ENCODE measurements at places on chromosomes 6 and 20. TPM values are rescaled to one million over a fixed set of nuclear protein-coding genes. Genes with fewer than 3 reads are reported as not detected.

GRCh38 chr20:15847196-15847784 is 726.0 kb downstream of the KIF16B start:
- DNase-seq, result no peak

- no peak for DNase-seq
Measured at GRCh38 chr6:169667716-169668115, 34.1 kb downstream of the WDR27 start.

DNA sequence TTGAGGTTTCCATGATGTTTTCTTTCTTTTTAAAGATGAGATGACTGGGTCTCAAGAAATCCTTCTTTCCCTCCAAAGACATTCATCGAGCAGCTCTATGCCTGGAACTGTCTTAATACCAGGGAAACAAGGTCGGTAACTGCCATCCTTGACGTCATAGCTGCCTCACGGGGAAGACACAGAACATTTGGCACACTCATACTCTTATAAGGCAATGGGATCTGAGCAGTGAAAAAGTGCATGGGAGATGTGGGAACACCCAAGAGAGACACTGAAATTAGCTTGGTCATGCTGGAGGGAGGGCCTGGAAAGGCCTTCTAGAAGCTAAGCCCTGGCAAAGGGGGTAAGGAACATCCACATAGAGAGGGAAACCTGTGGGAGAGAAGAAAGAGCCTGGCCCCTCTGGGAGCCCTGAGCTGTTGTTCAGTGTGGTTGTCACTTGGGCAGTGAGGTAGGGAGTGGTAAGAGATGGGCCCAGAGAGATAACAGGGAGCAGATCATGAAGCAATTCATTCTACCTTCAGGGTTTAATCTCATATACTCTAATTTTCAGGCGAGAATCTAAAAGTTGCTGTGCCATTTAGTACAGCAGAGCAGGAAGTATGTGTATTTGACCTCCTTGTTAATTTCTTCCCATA is 30.8 kb downstream of the CLIC5 start:
- no peak for DNase-seq

GRCh38 chr20:43919686-43920403 is 5.2 kb downstream of the TOX2 start:
- no peak for DNase-seq

GRCh38 chr6:55088902-55089301 is 85.4 kb upstream of the HCRTR2 start:
- no peak for DNase-seq

DNA sequence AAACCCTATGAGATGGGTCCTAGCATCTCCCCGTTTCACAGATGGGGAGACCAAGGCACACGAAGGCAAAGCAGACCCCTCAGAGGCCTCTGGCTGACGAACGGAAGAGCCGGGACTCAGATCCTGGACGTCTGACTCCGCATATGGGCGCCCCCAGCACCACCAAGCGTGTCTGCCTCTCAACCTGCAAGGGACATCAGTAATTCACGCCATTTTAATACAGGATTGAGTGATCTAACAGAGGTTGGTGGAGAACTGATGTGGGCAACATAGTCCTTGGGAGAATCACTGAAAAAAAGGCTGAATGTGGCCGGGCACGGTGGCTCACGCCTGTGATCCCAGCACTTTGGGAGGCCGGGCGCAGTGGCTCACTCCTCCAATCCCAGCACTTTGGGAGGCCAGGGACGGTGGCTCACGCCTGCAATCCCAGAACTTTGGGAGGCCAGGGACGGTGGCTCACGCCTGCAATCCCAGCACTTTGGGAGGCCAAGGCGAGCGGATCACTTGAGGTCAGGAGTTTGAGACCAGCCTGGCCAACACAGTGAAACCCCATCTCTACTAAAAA is 206.6 kb downstream of the DLL1 start:
- DNase-seq, result no peak

GRCh38 chr20:21564127-21564773 is 50.4 kb upstream of the NKX2-2 start:
- no peak for DNase-seq

GRCh38 chr6:44631968-44632367 is 244.5 kb downstream of the CDC5L start:
- DNase-seq, result no peak

- DNase-seq, result no peak
Measured at GRCh38 chr6:126170978-126171382, 168.9 kb upstream of the CENPW start.

The BANF2 gene
- not detected for polyA plus RNA-seq

The ULBP2 gene
- polyA plus RNA-seq, result 1.1 TPM

Data from right cardiac atrium (tissue), 5 donors.